Stimulated activated naive CD4-positive, alpha-beta T cell (primary cell): ENCODE measurements at places on chromosomes 1 and 21.

GRCh38 chr1:45394342-45394741 lies 54.1 kb upstream of the MUTYH start:
- no peak for DNase-seq

- DNase-seq, result no peak
Measured at GRCh38 chr1:159755451-159756007, 25.2 kb upstream of the DUSP23 start.

- no peak for DNase-seq
Measured at GRCh38 chr21:26943921-26944320, 23.0 kb downstream of the ADAMTS5 start.

GRCh38 chr1:36231191-36231590 lies 6.9 kb downstream of the THRAP3 start:
- DNase-seq, result no peak
